ENCODE measurements at places on chromosomes 16 and 17.
A peak's percentile ranks its signal among the peaks of the same experiment; 100 is the strongest.

- no peak for DNase-seq
Observed at GRCh38 chr17:4098521-4099209, 44.2 kb downstream of the ZZEF1 start.

- DNase-seq = no peak
Observed at GRCh38 chr16:23286131-23286532, 16.0 kb upstream of the SCNN1B start.

DNA sequence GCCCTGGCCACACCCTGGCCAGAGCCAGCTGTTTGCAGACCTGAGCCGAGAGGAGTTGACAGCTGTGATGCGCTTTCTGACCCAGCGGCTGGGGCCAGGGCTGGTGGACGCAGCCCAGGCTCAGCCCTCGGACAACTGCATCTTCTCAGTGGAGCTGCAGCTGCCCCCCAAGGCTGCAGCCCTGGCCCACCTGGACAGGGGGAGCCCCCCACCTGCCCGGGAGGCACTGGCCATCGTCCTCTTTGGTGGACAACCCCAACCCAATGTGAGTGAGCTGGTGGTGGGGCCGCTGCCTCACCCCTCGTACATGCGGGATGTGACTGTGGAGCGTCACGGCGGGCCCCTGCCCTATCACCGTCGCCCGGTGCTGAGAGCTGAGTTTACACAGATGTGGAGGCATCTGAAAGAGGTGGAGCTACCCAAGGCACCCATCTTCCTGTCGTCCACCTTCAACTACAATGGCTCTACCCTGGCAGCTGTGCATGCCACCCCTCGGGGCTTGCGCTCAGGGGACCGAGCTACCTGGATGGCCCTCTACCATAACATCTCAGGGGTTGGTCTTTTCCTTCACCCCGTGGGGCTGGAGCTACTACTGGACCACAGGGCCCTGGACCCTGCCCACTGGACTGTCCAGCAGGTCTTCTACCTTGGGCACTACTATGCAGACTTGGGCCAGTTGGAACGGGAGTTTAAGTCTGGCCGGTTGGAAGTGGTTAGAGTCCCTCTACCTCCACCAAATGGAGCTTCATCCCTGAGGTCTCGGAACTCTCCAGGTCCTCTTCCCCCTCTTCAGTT, 578 bp downstream of the AOC2 start:
- no peak for DNase-seq

- DNase-seq = peak; percentile 51
Observed at GRCh38 chr16:89860747-89861304, 12.6 kb upstream of the TCF25 start.

DNA sequence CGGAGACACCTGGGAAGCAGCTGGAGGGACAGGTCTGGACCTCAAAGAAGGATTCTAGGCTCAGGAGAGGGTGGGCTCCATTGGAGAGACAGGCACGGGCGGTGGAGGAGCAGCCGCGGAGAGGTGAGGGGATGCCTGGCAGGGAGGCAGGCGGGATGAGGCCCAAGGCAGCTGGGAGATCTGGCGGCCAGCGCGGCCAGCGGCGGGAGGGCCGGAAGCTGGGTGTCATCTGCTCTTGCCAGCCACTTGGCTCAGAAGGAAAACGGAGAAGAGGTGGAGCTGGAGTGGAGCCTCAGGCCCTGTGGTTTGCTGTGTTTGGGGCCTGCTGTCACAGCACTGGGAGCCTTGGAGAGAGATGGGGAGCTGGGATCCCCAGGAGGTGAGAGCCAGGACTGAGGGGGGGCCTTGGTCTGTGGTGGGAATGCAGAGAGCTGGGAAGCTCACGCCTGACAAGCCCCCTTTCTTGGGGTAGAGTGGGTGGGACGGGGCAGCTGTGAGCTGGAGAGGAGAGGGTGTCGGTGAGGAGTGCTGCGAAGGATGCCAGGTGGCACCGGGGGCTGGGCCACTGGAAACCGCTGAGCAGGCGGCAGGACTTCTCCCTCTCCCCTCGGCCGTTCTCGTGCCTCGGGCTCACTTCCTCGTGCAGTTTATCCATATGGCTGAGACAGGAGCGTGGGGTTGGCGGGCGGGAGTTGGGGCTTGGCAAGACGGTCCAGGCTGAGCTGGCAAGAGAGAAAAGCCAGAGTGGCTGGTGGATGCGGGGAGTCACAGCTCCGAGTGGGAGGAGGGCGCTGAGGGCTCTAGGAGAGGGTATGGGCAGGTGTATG, 8.0 kb downstream of the TBC1D24 start:
- no peak for DNase-seq

DNA sequence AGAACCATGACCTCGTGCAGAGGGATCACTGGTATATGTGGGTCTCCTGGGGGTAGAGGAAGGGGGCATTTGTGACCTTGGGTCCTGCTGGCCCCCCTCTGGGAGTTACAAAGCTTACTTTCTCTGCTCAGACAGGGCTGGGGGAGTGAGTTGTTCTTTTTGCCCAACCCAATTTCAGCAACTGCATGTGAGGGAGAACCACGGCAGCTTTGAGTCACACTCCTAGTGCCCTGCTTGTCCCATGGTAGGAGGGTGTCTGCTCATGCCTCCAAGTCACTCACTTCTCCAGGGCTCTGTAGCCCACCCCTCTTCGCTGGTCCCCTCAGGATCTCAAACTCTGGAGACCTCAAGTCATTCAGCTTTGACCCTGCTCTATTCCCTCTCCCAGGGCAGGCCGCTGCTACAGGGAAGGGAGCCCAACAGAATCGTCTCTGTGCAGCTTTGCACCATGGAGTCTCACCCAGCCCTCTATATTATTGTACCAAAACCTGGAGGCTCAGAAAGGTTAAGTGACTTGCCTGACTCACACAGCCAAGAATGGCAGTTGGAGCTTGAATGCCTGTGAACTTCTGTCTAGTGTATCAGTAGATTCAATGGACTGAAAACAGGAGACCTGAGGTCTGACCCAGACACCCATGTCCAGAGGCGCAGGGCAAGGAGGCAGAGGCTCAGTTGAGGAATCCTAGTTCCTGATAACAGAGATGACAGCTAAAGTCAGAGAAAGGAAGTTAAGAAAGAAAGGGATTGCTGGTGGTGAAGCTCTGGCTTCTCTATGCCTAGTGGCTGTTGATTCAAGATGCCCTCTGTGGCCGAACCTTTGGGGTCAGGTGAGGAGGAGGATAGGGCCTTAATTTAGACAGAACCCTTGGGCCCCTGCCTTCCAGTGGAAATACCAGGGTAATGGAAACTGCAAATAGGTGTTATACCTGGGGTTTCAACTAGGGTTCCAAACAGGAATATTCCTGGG, 14.6 kb upstream of the ETV4 start:
- no peak for DNase-seq

DNA sequence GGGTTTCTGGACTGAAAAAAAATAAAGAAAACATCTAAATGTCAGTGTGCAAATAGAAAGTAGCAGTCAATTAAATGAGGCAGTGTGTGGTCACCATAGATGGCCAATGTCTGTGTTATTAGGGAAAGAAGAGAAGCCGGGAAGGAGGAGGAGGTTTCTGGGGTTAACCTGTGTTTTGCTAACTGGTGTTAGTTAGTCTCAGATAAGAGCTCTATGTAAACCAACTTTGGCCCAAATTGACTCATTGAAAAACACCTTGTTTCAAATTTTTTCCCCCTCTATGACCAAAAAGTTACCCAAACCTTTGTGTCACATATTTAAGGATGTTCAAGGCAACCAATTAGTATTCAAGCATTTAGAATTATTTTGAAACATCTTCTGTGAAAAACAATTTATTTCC, 530.9 kb downstream of the MAF start:
- DNase-seq = no peak

GRCh38 chr16:78396046-78396445, 296.6 kb downstream of the WWOX start:
- DNase-seq = no peak

GRCh38 chr17:3911271-3912053, 4.8 kb downstream of the P2RX1 start:
- no peak for DNase-seq

DNA sequence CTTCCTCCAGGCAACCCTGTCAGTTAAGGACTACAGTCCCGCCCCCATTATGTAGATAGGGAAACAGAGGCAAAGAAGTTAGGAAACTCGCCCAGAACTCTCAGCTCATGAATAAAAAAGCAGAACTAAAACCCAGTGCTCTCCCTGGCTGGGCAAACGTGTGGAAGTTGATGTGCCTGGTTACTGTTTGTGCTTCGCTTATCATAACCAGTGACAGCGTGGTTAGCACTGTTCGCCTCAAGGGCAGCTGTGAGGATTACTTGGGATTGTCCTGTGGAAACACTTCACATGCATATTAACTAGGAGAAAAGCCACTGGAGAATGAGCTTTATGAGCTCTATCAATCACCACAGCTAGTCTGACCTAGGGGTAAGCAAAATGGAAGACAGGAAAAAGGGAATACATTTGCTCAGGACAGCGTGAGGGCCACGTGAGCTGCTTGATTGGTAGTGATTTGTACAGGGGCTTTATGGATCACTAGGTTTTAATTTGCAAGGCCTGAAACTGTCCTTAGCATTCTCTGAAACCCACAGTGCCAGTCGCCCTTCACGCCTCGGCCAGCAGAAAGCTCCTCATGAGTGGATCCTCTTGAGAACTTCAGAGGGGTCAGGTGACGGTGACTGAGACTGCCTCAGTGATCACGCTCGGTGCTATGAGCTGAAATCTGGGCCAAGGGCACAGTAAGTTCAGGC, 19.9 kb downstream of the CYB5D2 start:
- DNase-seq = no peak

DNA sequence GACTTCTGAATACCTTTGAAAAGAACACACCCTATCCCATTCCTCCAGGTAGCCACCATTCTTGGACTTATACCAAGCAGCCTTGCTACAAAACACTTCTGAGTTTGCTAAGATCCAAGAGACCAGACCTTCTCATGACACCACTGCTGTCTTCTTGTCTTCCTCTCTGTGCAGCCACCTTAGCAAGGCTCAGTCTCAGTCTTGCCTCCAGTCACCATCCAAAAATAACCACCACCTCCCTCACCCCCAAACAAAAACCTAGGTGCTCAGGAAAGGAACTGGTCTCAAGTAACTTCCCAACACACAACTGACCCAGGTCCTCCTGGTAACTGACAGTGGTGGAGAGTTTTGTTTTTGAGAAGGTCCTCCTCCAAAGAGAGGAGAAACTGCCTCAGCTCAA, 90.9 kb upstream of the CORO6 start:
- DNase-seq = no peak

DNA sequence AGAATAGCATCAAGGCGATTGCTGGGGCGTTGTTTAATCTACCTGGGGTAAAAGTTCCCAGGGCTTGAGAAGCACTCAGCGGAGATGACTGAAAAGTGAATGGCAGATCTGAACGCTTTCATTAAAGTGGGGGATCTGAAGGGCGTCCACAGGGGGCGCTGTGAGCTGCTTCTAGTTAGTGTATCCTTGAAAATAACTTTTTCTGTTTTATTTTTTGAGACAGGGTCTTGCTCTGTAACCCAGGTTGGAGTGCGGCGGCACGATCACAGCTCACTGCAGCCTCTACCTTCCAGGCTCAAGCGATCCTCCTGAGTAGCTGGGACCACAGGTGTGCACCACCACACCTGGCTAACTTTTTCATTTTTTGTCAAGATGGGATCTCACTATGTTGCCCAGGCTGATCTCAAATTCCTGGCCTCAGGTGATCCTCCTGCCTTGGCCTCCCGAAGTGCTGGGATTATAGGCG, 360.4 kb downstream of the SEC14L1 start:
- no peak for DNase-seq

- no peak for DNase-seq
Observed at GRCh38 chr16:9372934-9373890, 281.8 kb downstream of the HAPSTR1 start.

DNA sequence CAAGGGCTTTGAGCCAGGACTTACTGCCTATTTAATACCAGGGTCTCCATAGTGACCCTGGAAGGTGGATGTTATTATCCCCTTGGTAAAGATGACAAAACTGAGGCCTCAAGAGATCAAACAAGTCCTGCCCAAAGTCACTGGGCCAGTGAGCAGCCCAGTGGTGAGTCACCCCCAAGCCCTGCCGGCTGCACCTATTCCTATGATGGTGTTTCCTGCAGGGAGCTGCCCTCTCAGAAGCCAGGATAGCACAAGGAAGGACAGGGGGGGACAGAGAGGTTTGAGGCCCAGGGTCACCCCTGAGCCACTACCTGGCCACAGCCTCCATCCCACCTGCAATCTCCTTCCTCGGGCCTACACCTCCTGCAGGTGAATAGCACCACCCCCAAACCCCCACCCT, 90.9 kb downstream of the SDK2 start:
- no peak for DNase-seq

DNA sequence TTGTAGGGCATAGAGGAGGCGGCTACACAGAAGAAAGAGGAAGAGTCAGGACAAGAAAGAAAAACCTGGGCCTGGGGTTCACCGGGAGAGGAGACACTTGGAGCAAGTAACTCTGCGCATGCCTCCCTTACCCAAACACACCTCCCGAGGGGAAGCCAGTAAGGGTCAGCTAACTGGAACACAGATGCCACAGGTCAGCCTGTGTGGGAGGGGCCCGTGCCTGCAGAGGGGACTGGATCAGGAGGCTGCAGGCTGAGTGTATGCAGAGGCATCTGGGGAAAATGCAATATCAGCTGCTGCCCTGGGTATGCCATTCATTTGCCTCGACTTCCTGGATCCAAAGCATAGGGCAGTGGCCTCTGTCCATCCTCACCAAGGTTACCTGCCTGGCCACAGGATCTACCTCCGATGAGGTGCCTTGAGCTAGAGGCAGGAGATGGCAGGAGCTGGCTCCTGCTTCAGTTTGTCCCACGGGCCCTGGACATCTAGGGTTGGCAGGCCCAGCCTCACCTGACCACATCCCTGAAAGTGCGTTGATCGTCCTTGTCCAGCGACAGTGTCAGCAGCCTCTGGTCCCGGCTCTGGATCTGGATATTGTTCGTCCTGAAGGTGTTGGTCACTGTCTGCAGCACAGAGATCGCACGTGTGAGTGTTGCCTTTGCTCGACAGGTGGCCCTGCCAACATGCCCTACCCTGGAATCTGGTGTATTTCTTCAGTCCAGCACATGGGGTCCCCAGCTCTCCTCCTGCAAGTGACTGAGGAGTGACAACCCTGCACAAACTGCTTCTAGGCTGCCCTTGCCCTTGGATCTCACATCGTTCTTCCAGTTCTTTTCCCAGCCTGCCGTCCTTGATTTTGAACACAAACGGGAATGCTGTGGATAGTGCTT, 4.6 kb upstream of the MFSD6L start:
- no peak for DNase-seq

DNA sequence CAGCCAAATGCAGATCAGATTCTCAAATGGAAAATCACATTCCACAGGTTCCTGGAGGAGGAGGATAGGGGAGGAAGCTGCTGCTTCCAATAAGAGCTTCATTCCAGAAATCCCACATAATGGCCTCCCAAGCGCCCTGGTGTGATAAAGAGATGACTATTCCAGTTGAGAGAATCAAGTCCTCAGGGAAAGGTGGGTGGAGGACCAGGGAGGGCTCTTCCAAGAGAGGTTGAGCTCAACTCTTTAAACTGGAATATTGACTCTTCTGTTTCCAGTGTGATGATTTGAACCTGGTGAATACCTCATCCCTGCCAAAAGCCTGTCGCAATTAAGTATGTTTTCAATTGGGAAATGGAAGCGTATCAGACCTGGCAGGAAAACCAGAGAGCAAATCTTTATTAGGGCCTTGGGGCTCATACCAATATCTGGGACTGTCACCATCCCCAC, 81.4 kb upstream of the DYNLRB2 start:
- no peak for DNase-seq

All from stimulated activated CD8-positive, alpha-beta memory T cell treated with anti-CD3 and anti-CD28 coated beads, Interleukin-7, amount 100 ng/mL, for 1 hour (primary cell).